Cortex of kidney (tissue), 1 donor: ENCODE measurements at places on chromosomes 1 and 21.

DNA sequence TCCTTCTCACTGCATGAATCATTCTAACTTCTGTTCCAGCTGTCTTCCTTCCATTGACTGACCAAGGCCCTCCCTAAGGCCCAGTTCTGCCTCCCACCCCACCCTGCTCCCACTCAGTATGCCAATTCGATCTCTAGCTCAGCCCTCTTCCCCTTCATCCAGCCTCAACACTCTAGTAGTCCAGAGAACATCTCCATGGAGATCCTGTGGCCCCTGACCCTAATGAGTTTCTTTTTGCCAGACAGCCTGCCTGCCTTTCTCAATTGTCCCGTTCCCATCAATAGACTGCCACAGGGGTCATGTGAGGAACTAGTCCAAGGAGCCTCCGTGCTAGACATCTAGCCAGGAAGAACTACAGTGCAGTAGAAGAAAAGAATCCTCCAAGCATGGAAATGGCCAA is 26.4 kb downstream of the RRAGC start:
- no peak for DNase-seq

DNA sequence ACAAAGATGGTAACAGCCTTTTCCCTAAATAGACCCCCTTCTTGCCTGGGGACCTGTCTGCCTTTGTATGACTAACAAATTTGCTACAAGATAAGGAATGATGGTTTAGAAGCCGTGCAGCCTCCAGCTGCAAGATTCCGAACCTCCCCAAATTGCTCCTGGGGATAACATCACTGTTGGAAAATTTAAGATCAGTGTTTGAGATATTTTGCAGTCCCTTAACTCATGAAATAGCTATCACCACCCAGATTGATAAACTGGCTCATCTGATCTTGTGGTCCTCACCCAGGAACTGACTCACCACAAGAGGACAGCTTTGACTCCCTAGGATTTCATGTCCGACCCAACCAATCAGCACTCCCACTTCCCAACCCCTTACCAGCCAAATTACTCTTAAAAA is 254.7 kb downstream of the USH2A start:
- DNase-seq, result no peak

- DNase-seq, result no peak
Measured at GRCh38 chr1:118998171-118998570, 10.0 kb upstream of the TBX15 start.

GRCh38 chr1:84763912-84764680 is 73.8 kb upstream of the SSX2IP start:
- no peak for DNase-seq

- DNase-seq, result no peak
Measured at GRCh38 chr1:9441451-9442133, 97.7 kb upstream of the SLC25A33 start.

GRCh38 chr1:87325982-87326738 is 2.5 kb upstream of the LMO4 start:
- no peak for DNase-seq

GRCh38 chr1:161261261-161262235 is 3.0 kb downstream of the PCP4L1 start:
- DNase-seq, result no peak

- DNase-seq, result no peak
Measured at GRCh38 chr1:210516697-210517459, 188.2 kb downstream of the HHAT start.

DNA sequence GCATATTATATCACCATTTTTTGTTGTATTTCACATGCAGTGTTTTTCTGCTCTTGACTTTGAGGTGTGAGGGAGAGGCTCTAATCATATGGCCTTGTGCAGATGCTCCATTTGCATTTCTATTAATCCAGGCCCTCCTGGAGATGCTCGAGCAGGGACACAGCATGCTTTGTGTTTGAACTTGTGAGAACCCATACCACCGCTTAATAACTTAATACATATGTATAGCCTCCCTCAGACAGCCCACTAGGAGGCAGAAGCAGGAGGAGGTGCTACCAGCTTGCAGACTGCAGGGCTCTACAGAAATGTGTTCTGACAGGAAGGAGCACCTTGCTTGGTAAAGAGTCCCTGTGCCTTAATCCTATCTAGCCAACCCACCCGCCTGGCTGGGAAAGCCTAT is 155.2 kb downstream of the BARHL2 start:
- no peak for DNase-seq

DNA sequence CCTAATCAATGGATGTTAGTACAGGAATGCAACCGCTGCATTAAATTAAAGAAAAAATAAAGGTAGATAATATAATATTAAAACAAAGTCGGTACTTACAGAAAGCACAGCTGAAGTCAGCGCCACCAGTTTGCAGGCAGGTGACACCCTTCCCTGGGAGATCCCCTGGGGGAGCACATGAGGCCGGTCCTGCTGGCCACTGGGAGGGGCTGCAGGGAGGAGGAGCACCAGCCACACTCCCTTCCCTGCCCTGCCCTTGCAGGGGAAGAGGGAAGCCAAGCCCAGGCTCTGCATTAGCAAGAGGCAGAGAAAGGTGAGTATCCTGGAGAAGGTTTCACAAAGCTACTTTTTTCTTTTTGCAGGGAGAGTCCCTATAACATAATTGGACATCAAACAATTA is 507.0 kb downstream of the AJAP1 start:
- no peak for DNase-seq
